ENCODE measurements at places on chromosomes 2 and 18. TPM values are rescaled to one million over a fixed set of nuclear protein-coding genes. Genes with fewer than 3 reads are reported as not detected.

GRCh38 chr2:218831378-218831990, at the start of gene PRKAG3:
Gene PRKAG3, minus strand, starts transcription at chr2:218831803.
- no peak for DNase-seq

- DNase-seq: no peak
Observed at GRCh38 chr2:160355080-160355479, 138.5 kb downstream of the RBMS1 start.

The TNFRSF11A gene
- polyA plus RNA-seq: 2.0 TPM

DNA sequence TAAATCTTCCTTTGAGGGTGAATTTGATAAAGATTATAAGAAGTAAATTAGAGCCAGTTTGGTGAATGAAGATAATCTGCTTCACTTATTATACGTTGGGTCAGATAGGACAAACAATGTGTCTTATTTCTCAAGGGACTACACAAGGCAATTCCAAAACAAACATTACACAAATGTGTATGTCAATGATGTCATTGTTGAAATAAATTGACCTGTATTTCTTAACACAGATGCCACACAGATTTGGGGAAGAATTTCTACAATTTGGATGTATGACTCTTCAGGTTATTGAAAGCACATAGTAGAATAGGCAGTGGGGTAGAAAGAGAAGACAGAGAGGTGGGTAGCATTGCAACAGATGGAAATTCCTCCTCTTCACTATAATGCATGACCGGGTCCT, 6.9 kb upstream of the CRIM1 start:
- DNase-seq: no peak

The PROKR1 gene
- polyA plus RNA-seq: 0.17 TPM

DNA sequence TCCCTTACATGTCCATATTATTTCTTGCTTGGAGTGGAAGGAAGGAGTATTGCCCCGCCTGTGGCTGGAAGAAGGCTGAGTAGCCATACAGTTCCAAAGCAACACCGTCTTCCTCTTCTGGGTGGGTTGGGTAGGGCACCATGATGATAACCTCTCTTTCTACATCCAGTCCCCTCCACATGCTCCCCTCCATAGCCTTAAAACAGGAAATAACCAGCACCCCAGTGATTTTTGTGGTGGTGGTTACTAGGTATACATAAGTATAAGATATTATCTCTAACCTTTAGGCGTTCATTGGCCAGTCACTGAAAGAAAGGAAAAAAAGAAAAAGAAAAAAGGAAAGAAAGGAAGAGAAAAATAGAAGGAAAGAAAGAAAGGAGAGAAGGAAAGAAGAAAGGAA, 63.1 kb downstream of the CXCR4 start:
- DNase-seq: no peak

GRCh38 chr18:45896991-45897390, 70.1 kb downstream of the EPG5 start:
- no peak for DNase-seq

The FEV gene
- polyA plus RNA-seq: 0.14 TPM

The REEP1 gene
- polyA plus RNA-seq: 3.5 TPM

DNA sequence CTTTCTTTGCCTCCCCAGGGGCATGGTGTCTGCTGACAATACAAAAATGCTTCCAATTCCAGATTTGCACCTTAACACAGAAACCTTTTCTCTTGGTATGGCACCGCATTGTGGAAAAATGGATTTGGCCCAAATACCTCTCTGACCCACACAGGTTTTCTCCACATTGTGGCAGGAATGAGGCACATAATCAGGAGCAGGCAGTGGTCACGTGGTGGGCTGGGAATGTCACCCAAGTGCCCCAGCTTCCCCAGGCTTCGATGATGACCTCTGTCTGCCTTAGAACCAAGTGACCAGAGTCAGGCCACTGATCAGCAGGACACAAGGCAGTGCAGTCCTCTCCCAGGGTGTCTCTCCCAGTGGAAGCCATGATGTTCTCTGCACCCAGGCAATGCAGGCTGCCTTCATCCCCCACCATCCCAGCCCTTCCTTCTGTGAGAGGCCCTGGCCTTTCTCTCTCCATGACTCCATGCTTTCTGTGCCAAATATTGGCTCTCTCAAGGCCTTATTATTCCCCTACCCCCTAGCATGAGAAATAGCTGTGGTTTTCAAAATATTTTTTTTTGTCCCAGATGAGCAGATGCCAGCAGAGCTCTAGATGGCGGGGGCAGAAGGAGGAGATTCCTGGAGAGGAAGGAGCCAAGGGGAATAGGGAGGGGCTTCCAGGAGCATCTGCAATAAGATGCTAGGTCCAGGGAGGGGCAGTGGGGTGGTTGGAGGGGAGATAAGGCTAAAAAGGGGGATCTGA, 198.9 kb downstream of the ACKR3 start:
- DNase-seq: no peak

DNA sequence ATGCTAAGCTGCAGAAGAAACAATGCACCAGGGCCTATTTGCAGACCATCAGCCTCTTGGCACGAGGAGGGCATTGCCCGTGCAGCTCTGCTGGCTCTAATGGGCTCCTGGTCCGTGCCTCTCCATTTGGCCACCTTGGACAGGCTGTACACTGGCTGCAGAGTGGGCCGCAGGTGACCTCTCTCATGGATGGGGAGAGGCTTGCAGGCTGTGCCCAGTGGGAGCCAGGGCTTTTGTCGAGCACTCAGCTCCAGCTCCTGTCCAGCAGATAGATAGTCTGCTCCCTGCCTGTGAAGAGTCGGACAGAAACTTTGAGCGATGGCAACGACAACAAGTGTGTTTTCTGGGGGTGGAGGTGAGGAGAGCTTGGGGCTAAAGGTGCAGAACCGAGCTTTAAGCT, 100.9 kb downstream of the MBP start:
- DNase-seq: no peak

DNA sequence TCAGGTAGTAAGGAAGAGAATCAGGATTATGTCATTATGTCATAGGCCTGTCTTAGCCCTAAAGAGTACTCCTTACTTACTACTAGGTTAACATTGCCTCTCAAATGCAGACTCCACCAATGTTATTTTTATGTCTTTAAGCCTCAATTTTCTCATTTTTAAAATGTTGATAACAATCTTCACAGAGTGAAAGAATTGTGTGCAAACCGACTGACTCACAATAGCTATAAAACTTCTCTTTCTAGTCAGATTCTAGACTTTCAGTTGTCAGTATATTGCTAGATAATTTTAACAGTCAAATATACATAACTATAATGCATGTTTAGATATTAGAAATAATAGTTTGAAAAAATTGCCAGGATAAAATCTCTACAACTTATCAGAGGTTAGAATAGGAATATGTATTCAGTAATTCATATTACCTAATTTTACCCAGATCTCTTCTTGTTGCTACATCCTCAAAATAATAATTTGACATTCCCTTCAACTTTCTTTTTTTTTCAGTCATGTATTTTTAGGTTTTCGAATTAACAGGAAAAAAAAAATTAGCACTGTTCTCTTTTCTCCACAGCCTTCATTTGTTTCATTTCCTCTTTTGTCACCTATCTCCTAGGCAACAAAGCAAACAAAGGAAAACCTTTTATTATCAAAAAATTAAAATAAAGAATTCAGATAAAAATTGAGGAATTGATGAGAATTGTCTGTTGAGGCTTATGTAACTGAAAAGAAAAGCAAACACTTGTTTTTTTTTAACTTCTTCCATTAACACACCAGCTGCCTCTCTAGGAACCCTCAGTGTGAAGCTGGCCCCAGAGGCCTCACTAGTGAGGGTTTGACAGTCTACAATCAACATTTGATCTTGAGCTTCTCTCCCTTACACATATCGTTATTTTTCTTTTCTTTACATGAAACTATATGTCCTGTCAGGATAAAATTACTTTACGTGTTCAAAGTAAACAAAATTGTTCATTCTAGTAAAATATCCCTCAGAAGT, 279.0 kb downstream of the CALCRL start:
- DNase-seq: no peak

GRCh38 chr2:85009019-85009618, 38.2 kb downstream of the KCMF1 start:
- DNase-seq: no peak

DNA sequence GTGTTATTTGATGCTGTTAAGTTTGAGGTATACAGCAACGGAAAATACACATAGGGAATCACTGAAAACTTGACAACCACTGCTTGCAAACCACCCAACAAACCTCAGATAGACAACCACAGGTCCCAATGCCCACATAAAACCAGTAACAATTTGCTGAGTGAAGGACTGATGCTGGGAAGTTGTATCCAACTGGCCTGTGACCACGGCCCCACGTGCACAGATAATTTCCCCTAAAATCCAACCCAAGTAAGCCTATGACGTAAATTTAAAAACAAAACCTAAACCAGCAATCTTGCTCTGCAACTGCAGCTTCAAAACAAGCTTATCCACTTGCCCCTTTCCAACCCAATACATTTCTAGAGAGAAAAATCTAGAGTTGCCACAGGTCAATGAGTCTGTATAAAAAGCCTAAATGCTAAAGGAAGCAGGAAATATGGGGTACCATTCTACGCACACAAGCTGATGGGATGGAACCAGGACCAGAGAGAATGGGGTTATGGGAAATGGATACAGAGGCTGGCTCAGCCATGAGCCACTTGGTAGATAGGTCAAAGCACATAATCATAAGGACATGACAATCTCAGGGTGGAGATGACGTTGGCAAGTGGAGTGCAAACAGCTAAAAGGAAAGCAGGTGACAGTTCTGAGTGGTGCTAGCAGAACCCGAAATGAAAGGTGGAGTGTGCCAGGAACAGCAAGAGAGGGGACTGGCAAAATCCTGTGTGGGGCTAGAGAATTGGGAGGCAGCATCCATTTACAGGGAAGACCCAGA, 27.8 kb upstream of the CREB1 start:
- DNase-seq: no peak

DNA sequence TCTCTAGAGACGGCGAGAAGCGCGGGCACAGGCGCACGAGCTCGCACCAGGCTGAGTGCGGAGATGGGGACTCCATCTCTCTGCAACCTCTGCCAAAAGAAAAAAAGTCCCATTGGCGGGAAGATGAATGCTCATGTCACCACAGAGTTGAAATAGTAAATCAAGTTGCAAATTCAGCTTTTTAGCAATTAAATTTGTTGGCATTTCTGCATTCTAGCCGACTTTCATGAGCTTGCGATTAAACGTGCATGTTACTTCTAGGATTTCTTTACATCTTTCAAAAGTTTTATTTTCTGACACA, 588 bp downstream of the CHAC2 start:
- DNase-seq: no peak

DNA sequence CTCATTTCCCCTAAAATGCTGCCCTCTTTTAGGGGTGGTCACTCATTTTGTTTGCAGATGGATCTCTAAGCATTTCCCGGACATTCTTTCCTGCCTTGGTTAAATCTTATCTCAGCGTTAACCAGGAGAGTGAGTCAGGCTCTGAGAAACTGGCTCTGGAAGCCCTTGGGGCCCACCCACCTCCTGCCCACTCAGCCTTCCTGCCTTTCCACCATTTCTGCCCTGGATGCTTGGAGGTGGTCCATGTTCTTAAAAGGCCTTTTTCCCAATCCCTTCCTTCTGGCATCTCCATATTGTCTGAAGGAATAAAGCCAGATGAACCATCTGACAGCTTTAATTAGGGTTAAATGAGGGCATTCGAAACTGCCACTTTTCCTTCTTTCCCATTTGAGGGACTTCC, 9.5 kb downstream of the HK2 start:
- no peak for DNase-seq

The SERPINB12 gene
- polyA plus RNA-seq: not detected

The NOL4 gene
- 3.3 TPM for polyA plus RNA-seq

The TMEM163 gene
- 1.7 TPM for polyA plus RNA-seq

The NPC1 gene
- polyA plus RNA-seq: 17.9 TPM

DNA sequence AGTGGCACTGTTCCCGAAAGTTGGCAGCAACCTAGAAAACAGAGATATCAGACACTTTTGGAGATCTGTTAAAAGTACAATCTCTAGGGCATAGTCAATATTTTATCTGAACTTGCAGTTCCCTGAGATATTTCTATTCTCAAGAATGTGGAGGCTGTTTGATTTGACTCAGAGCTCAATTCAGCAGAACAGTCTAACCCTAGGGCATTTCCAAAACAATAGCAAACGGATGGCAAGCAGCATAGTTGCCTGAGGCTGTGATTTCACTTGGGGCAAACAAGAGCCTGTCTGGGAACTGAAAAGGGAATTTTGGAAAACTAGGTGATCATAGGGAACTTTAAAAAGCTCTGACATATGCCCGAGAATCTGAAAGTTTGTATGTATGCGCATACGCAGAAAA, 772.8 kb upstream of the LRRTM1 start:
- no peak for DNase-seq

- DNase-seq: no peak
Observed at GRCh38 chr2:88350331-88351248, 101.9 kb downstream of the FOXI3 start.

The CYP27C1 gene
- 8.9 TPM for polyA plus RNA-seq

GRCh38 chr2:117760916-117761315, 53.6 kb upstream of the DDX18 start:
- no peak for DNase-seq

DNA sequence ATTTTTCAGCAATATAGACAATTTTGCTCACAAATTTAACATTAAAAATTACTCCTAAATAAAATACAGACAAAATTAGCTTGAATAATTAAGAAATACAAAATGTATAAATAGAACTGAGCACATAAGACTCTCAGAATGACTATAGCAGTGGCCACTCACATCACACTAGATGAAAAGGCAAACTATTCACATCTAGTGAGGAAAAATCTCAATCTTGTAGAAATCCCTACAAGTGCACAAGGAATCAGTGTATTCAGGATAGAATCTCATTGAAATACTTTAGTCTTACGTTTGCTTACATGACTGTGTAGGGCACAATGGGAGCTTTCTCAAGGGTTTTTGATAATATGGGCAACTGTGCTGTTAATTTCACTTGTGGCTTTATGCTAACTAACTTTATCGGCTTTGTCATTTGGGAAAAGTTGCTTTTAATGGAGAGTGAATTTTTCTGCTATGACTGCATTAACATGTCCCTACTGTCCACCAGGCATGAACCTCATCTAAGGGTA, 678.9 kb upstream of the LRRTM4 start:
- DNase-seq: no peak

DNA sequence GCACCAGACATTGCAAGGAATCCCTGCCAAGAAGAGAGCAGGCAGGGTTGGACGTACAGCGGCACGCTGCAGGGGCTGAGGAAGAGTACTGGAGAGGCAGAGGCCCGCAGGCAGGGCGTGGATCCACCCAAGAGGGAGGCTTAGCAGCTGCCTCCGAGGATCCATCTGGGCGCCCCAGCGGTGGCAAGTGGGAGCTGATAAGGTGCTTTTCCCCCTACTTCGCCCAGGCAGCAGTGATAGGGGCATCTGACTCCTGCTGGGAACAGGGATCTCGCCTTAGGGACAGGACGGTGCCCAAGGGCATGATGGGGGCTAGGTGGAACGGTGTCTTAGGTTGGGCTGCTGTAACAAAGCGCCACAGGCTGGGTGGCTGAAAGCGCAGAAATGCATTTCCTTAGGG, 67.4 kb upstream of the HS6ST1 start:
- no peak for DNase-seq

DNA sequence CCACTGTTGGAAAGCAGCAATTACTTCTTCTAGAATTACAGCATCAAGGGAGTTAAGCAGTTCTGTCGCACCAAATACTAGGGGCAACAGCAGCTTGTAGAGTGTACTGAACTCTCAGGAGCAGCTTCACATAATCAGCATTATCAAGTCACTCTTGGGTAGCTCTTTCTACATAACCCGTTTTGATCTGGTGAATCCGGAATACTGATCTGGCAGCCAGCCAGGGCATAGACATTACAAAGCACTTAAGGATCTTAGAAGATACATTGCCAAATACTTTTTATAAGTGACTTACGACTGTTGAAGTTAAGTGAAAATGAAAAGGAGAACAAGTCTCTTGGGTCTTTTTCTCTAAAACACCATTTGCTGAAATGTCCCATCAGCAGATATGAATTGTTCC, 73.2 kb upstream of the NETO1 start:
- DNase-seq: no peak

The TACR1 gene
- 1.3 TPM for polyA plus RNA-seq

The HADHA gene
- 215 TPM for polyA plus RNA-seq

GRCh38 chr2:200275295-200276013, 31.0 kb upstream of the SPATS2L start:
- no peak for DNase-seq

Measured in renal cortex interstitium (tissue), 15 donors.